ENCODE measurements at places on chromosomes 2 and 18. TPM values are rescaled to one million over a fixed set of nuclear protein-coding genes. Genes with fewer than 3 reads are reported as not detected.

GRCh38 chr2:238763471-238763995 lies 84.4 kb upstream of the TWIST2 start:
- peaks cover 6% of the 10 kb centered on the region for H3K27me3 ChIP-seq
- H3K36me3 ChIP-seq: no peaks in the 10 kb centered on the region
- no peak for DNase-seq
- H3K4me1 ChIP-seq: no peaks in the 10 kb centered on the region
- no peak overlapping the region for H3K27ac ChIP-seq

- H3K4me1 ChIP-seq: no peaks in the 10 kb centered on the region
- no peak for DNase-seq
- no peaks in the 10 kb centered on the region for H3K27me3 ChIP-seq
Measured at GRCh38 chr2:20141056-20141762, 83.7 kb downstream of the SDC1 start.

DNA sequence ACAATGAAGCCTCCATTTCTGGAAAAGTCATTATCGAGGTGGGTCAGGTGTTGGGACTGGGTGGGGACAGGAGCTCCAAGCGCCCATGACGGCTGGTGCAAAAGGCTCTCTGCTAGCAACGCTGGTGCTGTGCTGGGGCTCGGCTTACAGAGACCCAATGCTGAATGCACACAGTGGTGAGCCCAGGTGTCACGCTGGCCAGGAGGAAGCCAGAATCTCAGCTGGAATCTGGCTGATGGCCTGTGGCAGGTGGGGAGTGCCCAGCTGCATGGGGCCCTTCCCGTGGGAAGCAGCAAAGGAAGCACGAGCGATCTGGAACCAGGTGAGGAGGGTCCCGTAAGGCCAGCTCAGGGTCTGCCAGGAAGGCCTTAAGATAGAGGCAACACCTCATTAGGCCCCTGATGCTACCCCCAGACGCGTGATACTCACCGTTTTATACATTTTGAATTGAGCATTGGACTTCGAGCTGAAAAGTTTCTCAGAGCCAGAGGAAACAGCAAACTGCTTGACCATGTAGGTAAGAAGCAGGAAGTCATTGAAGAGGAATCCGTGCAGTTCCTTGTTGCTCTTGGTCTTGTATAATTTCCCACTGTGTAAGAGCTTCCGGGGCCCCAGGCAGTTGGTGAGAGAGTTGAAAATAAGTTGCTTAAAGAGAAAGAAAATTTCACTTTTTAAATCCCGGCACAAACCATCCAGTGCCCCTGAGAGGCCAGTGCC lies 34.7 kb downstream of the FAM228A start:
- H3K27ac ChIP-seq: no peak overlapping the region
- no peaks in the 10 kb centered on the region for H3K27me3 ChIP-seq
- DNase-seq: no peak
- peaks cover 60% of the 10 kb centered on the region for H3K36me3 ChIP-seq

DNA sequence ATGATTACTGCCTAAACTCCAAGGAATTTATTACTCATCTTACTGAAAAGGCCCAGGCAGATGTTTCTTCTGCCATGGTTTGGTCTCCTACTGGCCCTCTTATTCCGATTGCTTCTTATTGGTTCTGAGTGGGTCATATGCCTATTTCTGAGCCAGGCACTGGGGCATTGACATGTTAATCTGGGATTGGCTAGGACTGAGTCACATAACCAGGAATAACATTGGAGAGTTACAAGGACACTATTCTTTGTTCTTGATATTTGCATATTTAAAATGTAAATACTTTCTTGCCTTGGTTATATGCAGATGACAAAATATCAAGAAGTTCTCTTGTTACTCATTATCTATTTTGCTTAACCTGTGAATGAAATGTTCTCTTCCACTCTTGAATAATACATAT lies 534.4 kb upstream of the SLC39A10 start:
- no peak overlapping the region for H3K27ac ChIP-seq
- DNase-seq: no peak
- H3K36me3 ChIP-seq: no peaks in the 10 kb centered on the region
- no peaks in the 10 kb centered on the region for H3K27me3 ChIP-seq

DNA sequence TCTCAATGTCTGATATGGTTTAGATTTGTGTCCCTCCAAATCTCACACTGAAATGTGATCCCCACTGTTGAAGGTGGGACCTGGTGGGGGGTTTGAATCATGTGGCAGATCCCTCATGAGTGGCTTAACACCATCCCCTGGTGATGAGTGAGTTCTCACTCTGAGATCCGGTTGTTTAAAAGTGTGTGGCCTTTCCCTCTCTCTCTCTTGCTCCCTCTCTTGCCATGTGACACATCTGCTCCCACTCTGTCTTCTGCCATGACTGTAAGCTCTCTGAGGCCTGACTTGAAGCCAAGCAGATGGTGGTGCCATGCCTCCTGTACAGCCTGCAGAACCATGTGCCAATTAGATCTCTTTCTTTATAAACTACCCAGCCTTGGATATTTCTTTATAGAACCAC lies 108.8 kb downstream of the RBMS1 start:
- peaks cover 3% of the 10 kb centered on the region for H3K4me1 ChIP-seq
- no peaks in the 10 kb centered on the region for H3K36me3 ChIP-seq
- DNase-seq: no peak
- H3K4me3 ChIP-seq: no peak overlapping the region
- no peaks in the 10 kb centered on the region for H3K27me3 ChIP-seq

The GPBAR1 gene
- polyA plus RNA-seq: 2.1 TPM

DNA sequence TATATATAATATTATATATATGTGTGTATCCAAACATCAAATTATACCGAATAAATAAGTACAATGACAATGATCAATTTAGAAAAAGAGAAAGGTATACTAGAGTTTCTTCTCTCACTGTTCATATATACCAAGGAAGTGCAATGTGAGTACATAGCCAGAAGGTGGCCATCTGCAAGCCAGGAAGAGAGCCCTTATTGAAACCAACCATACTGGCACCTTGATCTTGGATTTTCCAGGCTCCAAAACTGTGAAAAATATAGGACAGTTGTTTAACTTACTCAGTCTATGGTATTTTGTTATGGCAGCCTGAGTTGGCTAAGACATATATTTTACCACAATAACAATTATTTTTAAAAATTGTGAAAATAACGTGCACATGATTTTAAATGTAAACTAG lies 1490.2 kb upstream of the SLC39A10 start:
- no peaks in the 10 kb centered on the region for H3K36me3 ChIP-seq
- H3K4me3 ChIP-seq: no peak overlapping the region
- no peaks in the 10 kb centered on the region for H3K4me1 ChIP-seq
- H3K27me3 ChIP-seq: no peaks in the 10 kb centered on the region
- DNase-seq: no peak

GRCh38 chr2:71672826-71673795 lies 219.8 kb downstream of the DYSF start:
- peak; percentile 5 for DNase-seq
- no peaks in the 10 kb centered on the region for H3K4me1 ChIP-seq
- no peaks in the 10 kb centered on the region for H3K36me3 ChIP-seq
- no peak overlapping the region for H3K4me3 ChIP-seq
- no peak overlapping the region for H3K27ac ChIP-seq
- no peaks in the 10 kb centered on the region for H3K27me3 ChIP-seq

The ITSN2 gene
- polyA plus RNA-seq: 31.4 TPM

GRCh38 chr18:23810396-23810795 lies 121.1 kb downstream of the LAMA3 start:
- DNase-seq: no peak
- no peak overlapping the region for H3K4me3 ChIP-seq
- H3K27me3 ChIP-seq: no peaks in the 10 kb centered on the region
- no peak overlapping the region for H3K27ac ChIP-seq

DNA sequence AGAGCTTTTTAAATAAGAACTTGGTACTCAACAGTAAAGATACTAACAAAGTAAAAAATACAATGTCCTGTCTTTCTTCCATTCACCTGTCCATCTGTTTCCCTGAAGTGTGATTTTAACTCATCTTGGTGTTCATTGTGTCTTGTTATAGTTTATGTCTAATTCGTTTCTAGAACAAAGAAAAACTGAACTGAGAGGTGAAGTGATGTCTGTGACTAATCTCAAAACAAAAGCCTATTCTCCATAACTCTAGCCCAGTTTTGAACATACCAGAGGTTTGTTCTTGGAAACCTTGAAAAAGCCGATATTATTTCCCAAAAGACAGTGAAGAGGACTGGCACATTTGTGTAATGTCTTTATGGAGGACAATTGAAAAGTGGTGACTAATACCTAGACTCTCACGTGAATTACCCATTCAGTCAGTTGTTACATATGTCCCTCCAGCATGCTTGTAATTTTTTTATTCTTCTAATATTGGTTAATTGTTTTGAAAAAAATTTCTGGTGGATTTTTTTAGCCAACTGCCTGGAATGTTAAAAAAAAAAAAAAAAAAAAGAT lies 725.8 kb downstream of the SATB2 start:
- no peak overlapping the region for H3K27ac ChIP-seq
- H3K36me3 ChIP-seq: no peaks in the 10 kb centered on the region
- DNase-seq: no peak

The ZNF514 gene
- 12.7 TPM for polyA plus RNA-seq

The TXNDC2 gene
- not detected for polyA plus RNA-seq

GRCh38 chr2:64300066-64300465 lies 153.9 kb upstream of the LGALSL start:
- no peak overlapping the region for H3K27ac ChIP-seq
- H3K4me3 ChIP-seq: no peak overlapping the region
- no peaks in the 10 kb centered on the region for H3K36me3 ChIP-seq
- H3K4me1 ChIP-seq: no peaks in the 10 kb centered on the region
- no peak for DNase-seq
- no peaks in the 10 kb centered on the region for H3K27me3 ChIP-seq

The ASB18 gene
- polyA plus RNA-seq: not detected

GRCh38 chr18:6561420-6561861 lies 146.7 kb upstream of the L3MBTL4 start:
- H3K4me1 ChIP-seq: peaks cover 6% of the 10 kb centered on the region
- H3K36me3 ChIP-seq: no peaks in the 10 kb centered on the region
- DNase-seq: peak; percentile 70
- no peak overlapping the region for H3K27ac ChIP-seq
- H3K4me3 ChIP-seq: no peak overlapping the region

The TMBIM1 gene
- polyA plus RNA-seq: 84.1 TPM

DNA sequence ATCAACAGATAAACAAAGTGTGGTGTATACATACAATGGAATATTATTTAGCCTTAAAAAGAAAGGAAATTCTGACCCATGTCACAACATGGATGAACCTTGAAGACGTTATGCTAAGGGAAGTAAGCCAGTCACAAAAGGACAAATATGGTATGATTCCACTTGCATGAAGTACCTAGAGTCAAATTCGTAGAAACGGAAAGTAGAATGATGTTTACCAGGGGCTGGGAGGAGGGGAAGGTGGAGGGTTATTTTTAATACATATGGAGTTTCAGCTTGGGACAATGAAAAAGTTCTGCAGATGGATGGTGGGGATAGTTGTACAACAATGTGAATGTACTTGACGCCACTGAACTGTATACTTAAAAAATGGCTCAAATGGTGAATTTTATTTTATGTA lies 3.3 kb upstream of the DES start:
- no peaks in the 10 kb centered on the region for H3K27me3 ChIP-seq
- H3K4me3 ChIP-seq: no peak overlapping the region
- H3K36me3 ChIP-seq: no peaks in the 10 kb centered on the region
- no peaks in the 10 kb centered on the region for H3K4me1 ChIP-seq
- no peak overlapping the region for H3K27ac ChIP-seq
- no peak for DNase-seq

DNA sequence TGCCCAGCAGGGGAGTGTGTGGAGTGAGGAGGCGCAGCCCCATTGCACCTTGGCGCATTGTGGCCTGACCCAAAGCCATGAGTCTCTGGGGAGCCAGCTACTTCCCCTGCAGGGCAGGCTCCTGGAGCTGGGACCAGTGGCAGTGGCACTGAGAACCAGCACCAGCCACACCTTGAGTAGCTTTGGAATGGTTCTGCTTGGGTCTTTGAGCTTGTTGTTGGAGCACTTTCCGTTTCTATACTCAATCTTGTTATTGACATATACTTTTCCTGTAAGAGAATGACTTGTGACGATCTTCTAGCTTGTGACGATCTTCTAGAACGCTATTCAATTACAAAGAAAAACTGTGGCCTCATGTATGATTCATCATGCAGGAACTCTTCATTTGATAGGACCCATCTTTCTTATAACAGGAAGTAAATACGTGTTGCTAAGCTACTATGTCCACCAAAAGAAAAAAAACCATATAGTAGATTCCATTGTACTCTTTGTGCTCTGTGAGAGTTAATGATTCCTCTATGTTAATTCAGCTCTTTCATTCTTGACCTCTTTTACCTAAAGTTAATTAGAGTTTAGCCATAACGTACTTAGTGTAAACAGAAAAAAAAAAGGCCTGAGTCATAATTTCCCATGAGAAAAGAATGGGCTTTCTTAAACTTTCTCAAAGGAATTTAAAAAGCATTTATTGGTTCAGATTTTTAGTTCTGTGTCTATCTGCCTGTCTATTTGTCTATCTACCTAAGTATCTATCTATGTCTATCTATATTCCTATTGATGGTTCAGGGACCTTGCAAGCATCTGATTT lies 113.1 kb downstream of the GATA6 start:
- no peak overlapping the region for H3K4me3 ChIP-seq
- H3K36me3 ChIP-seq: no peaks in the 10 kb centered on the region
- no peaks in the 10 kb centered on the region for H3K4me1 ChIP-seq
- H3K27ac ChIP-seq: peak overlapping the region; percentile 74
- no peak for DNase-seq

- H3K27me3 ChIP-seq: no peaks in the 10 kb centered on the region
- H3K36me3 ChIP-seq: no peaks in the 10 kb centered on the region
- H3K27ac ChIP-seq: no peak overlapping the region
- no peak overlapping the region for H3K4me3 ChIP-seq
- no peaks in the 10 kb centered on the region for H3K4me1 ChIP-seq
- no peak for DNase-seq
Measured at GRCh38 chr2:153222231-153223165, 256.1 kb downstream of the RPRM start.

DNA sequence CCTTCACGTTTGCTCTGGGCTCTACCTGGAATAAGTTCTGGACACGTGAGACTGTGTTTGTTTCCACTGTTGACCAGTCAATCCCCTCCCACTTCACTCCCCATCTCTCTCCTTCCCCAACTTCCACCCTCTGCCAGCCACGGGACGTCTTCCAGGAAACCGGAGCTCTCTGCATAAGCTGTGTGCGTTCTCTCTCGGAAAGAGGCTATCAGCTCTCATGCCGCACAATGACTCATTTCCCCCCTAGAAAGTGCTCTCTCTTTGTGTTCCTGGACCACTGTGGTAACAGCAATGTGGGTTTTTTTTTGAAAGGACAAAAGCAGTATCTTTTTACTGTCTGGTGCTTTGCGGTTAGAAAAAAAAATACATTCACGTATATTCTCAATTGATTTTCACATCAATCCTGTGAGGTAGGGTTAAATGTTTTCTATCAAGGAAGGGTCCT lies 10.2 kb downstream of the PROKR1 start:
- no peaks in the 10 kb centered on the region for H3K27me3 ChIP-seq
- H3K36me3 ChIP-seq: no peaks in the 10 kb centered on the region
- no peak overlapping the region for H3K27ac ChIP-seq
- no peaks in the 10 kb centered on the region for H3K4me1 ChIP-seq
- H3K4me3 ChIP-seq: no peak overlapping the region

- no peak for DNase-seq
- peaks cover 43% of the 10 kb centered on the region for H3K27me3 ChIP-seq
- H3K4me3 ChIP-seq: no peak overlapping the region
- H3K4me1 ChIP-seq: peaks cover 4% of the 10 kb centered on the region
Measured at GRCh38 chr2:161421686-161422085, 5.6 kb downstream of the TBR1 start.

Measured in pancreas (tissue), 10 donors.